SK-N-DZ (cell line): ENCODE measurements at places on chromosomes 13 and 19.

- DNase-seq: no peak
Observed at GRCh38 chr19:30453743-30454142, 81.6 kb downstream of the ZNF536 start.

DNA sequence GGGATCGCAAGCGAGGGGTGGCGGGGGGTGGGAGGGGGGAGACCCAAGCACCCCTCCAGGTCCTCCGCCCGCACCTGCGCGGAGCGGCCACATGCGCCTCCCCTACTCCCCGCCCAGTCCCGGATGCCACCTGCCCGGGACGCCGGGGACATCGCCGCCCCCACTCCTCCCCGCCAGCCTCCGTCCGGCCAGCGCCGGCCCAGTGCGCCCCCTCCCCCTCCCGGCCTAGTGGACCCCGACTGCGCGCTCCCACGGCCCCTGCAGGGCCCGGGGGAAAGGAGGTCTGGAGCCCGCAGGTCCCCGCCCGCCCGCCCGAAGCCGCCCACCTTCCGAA, 263 bp downstream of the RHPN2 start:
- DNase-seq: no peak

GRCh38 chr19:2952953-2953481, 8.2 kb upstream of the ZNF77 start:
- no peak for DNase-seq

DNA sequence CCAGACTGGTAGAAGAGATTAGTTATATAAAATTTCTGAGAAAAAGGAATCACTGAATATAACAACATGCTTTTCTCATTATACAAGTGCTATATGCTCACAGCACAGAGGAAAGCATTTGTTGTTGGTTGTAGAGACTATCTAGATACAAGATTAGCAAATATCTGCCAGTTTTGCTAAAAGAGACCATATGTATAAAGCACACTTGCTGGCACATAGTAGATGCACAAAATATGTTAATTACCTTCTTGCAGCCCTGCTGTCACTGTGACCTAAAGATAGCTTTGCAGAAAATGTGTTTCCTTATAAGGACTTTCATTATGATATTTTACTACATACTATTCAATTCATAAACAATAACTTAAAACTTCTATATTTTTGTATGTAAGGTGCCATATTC, 755.1 kb downstream of the PCDH9 start:
- DNase-seq: no peak

DNA sequence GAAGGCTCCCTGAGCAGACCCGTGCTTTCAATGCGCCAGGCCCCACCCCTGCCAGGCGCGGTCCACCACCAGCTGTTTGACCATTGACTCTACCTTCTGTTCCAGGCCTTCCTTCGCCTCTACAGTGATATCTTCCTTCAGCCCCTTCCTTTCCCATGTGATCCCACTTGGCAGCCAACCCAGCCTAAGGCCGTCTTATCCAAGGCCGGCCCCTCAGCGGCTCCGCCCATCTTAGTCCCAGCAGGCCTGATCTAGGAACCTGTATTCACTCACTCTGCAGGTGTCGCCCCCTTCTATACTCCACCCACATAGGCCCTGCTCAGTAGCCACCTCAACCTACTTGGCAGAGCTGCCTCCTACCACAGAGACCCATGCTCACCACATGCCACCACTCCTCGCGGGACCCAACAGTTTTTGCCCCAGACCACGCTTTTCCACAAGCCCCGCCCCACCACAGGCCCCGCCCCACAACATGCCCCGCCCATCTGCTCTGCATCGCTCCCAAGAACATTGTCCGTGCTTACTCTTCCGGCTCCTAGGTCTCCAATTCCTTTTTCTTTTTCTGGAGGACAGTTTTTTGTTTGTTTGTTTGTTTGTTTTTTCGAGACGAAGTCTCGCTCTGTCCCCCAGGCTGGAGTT, 2.9 kb downstream of the RASIP1 start:
- DNase-seq: no peak

- no peak for DNase-seq
Observed at GRCh38 chr19:41862445-41862986, 2.5 kb downstream of the RPS19 start.

DNA sequence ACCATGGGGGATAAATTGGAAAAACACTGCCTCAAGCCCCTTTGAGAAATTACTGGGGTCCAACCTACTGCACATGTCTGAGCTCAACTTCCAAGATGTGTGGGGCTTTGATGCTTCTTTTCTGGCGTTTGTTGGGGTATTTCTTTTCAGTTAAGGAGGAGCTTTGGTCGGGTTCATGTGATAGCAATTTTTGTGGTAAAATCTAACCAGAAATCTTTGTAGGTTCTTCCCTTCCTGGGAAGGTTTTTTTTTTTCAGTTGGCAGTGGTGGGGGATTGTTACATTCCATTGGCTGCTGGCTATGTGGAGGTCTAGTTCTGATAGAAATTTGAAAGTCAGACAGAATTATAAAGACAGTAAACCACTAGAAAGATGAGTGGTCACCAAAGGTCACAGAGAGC, 327.8 kb downstream of the ATP8A2 start:
- DNase-seq: no peak

DNA sequence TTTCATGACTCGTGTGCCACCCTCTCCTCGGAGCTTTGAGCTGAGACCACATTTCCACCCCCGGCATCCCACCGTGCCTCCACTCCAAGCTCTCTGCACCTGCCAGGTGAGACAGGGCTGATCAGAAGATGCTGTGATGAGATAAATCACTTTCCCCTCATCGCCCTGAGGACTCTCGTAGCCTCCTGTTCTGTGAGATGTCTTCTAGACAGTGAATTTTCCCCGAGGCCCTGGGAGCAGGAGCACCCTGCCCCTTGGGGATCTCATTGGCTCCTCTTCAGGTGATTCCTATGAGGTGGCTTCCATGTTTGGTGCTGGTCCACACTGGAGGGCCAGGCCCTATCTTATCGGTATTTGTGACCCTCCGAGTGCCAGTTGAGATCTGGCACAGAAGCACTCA, 154.0 kb upstream of the TSHZ3 start:
- no peak for DNase-seq

GRCh38 chr13:98483601-98484288, 93.2 kb downstream of the STK24 start:
- DNase-seq: no peak

DNA sequence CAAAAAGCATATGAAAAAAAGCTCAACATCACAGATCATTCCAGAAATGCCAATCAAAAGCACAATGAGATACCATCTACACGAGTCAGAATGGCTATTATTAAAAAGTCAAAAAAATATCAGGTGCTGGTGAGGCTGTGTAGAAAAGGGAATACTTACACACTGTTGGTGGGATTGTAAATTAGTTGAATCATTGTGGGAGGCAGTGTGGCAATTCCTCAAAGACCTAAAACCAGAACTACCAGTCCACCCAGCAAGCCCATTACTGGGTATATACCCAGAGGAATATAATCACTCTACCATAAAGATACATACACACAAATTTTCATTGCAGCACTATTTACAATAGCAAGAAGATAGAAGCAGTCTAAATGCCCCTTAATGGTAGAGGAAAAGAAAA, 529.9 kb downstream of the SLITRK1 start:
- DNase-seq: no peak

- no peak for DNase-seq
Observed at GRCh38 chr19:46954502-46954992, 65.1 kb upstream of the NPAS1 start.
